Stimulated activated CD4-positive, alpha-beta T cell treated with anti-CD3 and anti-CD28 coated beads, Interleukin-15, amount 100 ng/mL, for 1 hour (primary cell): ENCODE measurements at places on chromosomes 11 and 22.
A peak's percentile ranks its signal among the peaks of the same experiment; 100 is the strongest.

- DNase-seq, result no peak
These were observed 24.6 kb upstream of the OOSP4B start for GRCh38 chr11:59992425-59992824.

GRCh38 chr11:105392556-105392955, 217.3 kb upstream of the GRIA4 start:
- DNase-seq, result no peak

- DNase-seq, result no peak
These were observed 1492.1 kb downstream of the BRD1 start for GRCh38 chr22:48335442-48336139.

GRCh38 chr11:64132191-64132771, 33.6 kb downstream of the MACROD1 start:
- no peak for DNase-seq

GRCh38 chr11:14907411-14908213, 15.6 kb upstream of the CYP2R1 start:
- DNase-seq, result peak; percentile 79
